ENCODE measurements at places on chromosomes 4 and X.

GRCh38 chrX:46016296-46016695 lies 528.9 kb downstream of the ZNF674 start:
- no peak for DNase-seq

DNA sequence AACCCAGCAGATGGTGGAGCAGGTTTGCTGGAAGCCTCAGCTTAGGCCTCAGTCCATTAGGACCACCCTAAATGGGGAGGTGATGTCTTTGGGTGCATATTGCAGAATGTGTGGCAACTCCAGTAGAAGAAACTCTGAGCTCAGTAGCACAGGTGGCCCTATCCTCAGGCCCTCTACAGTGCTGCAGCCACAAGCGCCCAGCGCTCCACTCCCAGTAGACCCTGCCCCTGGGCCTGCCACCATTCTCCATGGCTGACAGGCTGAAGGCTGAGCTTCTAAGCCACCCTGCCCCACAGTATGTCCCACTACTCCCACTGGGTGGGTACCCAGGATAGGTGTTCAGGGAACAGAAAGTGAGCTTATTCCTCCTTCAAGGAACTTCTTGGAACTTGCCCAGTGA lies 162.8 kb upstream of the MAMLD1 start:
- DNase-seq: no peak

- no peak for DNase-seq
Measured at GRCh38 chrX:129955682-129956081, 26.8 kb upstream of the BCORL1 start.

DNA sequence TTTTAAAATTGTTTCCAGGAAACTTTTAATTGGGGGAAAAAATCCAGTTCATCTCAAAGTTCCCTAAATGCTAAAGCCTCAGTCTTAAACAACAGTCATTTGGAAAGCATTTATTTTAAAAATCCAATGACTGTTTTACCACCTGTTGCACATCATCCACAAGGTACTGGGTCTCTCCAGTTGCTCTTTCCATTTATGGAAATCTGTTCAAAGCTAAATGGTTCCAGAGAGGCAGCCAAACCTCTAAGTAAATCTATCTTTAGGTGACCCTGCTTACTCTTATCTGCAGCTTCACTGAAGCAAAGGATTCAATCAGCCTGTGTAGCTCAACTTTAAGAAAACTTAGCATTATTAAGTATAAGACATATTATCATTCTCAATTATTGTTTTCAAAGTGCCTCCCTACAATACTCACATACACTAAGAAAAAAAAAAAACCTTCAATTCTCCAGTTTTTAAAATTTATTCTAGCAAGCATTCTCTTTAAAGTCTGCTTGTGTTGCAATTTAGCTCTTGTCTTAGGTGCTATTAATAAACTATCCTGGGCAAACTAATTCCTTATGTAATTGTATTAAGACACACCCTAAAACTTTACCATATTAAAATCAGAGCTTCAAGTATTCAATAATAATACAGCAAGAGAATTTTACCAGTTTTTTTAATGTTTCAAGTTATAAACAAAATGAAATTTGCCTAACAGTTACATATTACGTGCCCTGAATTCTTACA lies 60.6 kb downstream of the NOCT start:
- no peak for DNase-seq

DNA sequence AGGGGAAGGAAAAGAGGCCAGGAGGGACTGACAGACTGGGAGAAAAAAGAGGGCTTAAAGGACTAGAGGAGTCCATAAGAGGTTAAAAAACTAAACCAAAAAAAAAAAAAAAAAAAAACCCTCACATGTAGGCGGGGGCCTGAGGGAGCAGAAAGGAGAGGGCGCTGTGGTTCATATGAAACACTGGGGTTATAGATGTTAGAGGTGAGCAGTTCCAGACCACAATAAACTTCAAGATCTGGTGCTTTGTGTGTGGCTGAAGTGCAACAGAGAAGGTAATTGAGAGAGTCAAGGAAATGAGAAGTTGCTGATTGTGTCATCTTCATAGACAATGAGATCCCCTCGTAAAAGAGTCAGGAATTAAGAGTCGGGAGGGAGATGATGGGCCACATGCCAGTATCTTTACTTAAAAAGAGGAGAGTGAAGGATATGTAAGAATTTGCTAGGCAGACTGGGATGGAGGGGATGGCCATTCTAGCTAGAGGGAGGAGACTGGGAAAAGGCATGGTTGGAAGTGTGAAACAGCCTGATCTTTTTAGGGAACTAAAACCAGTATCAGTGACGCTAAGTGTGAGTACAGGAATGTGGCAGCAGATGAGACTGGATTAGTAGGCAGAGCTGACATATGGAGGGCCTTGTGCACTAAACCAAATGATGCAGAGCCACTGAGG lies 18.4 kb upstream of the OGT start:
- no peak for DNase-seq

DNA sequence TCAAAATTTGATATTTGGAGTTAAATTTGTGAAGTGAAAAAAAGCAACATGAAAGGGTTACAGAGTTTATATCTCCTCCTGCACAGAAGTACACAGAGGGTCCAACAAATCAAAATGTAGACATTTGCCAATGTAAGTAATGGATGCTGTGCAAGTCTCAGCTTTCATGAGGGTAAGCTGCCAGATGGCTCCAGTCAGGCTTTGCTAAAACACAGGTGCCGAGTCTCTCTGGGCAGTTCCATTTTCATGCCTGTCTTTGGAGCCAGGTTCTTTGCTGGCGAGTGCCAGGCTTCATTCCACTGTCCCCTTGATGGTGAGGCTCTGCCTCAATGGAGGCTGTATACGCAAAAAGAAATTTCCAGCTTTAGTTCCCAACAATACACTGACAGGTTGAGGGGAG lies 27.9 kb downstream of the SLC4A4 start:
- no peak for DNase-seq

DNA sequence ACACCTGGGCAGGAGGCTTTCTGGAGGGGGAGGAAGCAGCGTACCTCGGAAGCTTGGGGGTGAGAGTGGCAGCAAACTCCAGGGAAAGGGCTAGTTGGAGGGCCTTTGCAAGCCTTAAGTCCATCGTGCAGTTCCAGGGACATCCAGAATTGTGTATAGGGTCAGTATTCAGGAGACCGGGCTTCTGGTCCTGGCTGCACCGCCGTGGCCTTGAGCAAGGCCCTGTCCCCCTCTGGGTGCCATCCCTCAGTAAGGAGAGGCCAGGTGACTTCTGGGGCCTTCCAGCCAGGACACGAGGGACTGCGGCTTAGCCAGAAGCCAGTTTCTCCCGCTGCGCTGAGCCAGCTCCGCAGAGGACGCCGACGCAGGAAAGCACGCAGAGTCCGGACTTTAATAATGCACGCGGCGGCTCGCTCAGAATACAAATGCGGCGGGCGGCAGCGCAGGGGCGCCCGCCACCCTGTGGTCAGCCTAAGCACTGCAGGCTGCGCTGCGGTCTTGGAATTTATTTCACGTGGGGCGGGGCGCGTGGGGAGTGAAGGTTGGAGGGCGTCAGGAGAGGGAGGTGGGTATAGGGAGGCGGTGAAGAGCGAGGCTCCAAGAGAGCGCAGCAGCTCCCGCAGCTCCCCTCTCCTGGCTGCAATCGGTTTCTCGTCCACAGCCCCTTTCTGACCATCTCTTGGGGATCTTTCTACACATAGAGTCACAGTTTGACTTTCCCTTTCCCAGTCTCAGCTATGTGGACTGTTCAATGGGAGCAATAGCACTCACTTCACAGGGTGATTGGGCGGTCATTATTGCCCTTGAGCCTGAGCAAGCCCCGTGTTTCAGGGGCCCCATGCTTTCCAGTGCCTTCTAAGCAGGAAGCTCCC lies 94.1 kb upstream of the GPR50 start:
- DNase-seq: peak; percentile 51

DNA sequence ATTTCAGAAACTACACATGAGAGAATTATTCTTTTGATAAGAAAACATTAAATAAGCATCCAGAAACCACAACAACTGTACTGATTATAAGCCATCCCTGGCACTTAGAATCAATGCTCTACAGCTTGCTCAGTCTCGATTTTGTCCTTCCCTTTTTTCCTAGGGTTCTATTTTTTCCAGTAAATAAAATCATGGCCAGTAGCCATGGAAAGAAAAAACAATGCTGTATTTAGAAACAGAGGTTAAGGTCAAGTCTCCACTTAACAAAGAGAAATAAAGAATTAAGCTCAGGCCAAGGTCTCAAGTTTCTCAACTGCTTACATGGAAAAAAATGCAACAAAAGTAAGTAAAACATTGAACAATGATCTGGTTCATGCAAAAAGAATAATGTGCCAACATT lies 38.7 kb upstream of the GRID2 start:
- DNase-seq: no peak

DNA sequence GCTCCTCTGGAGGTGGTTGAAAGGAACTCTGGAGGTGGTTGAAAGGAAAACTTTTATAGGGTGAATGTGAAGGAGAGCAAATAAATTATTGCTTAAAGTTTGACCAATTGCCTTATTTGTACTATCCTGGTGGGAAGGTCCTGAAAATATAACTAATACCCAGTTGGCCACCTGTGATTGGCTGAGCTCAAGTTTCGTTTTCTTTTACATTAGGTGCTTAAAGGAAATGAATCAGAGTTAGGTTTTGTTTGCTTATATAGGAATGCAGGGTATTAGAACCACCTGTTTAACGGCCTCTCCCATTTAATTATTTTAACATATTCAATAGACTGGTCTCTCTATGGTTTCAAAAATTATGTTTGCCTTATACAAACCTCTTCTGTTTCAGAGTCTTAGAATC lies 497.6 kb downstream of the PRR32 start:
- no peak for DNase-seq

- DNase-seq: no peak
Measured at GRCh38 chr4:159018062-159018629, 84.7 kb upstream of the RAPGEF2 start.

All from EL (cell line).